NCI-H345 (cell line): ENCODE measurements at places on chromosomes 4 and X.

DNA sequence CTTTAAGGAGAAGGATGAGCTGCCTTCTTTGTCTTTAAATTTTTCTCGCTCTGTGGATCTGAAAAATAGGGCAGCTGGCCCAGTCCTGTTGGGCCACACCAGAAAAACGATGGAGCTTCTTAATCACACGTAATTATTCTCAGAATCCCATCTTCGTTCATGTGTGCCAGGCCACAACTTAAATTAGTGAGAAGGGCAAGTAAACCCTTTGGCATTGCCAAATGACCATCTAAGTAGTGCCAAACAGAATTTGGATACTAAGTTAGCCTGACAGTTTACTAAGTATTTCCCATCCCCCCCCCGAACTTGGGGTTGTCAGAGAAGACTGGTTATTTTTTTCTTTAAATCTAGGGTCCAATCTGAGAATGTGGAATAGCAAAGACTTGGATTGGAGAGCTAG lies 62.0 kb downstream of the CASP3 start:
- no peak for DNase-seq

DNA sequence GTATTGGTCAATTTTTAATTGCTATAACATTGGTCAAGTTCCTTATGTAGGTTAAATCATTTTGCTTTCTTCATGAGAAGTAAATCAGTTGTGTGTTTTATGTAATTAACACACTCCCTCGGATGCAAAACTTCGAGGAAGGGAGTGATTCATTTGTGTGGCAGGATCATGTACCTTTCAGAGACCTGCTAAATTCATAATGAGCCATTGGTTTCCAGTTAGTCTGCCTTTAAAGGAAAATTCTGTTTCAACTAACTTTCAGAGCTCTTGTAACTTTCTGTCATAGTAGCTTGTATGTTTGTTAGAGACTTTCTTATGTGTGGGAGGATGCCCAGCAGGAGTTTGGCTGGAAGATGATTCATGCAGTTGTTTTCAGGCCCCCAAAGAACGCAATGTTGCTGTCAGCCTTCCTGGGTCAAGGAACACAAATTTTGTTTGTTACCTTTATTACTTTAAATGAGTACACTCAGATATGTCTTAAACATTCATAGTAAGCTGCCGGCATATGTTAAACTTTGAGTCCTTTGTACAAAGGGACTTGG lies 72.1 kb downstream of the GPR101 start:
- no peak for DNase-seq

DNA sequence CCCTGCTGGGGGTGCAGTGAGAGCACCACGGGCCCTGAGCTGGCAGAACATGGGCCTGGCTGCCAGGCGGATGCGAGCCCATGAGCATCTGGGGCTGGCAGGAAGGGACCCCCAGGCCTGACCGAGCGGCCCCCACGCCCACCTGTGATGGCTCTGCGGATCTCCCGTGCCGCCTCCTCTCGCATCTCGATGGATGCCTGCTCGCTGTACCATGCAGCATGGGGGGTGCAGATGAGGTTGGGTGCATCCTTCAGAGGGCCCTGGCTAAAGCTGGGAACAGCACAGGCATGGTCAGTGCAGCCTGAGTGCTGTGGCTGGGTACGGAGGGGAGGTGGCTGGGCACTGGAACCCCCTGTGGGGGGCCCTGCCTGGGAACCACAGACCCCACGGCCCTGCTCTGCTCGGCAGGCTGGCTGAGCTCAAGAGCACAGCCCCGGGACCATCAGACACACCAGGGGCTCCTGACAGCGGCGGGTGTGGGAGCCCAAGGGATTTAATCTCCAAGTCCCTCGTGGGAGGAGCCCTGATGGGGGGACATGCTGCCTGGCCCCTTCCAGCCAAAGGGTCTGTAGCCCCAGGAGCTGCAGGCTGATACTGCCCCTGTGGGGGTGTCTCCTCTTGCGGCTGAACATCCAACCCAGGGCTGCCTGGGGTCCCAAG lies 35.5 kb downstream of the CTBP1 start:
- no peak for DNase-seq

- DNase-seq: no peak
Observed at GRCh38 chrX:51024106-51024696, 113.7 kb downstream of the BMP15 start.

DNA sequence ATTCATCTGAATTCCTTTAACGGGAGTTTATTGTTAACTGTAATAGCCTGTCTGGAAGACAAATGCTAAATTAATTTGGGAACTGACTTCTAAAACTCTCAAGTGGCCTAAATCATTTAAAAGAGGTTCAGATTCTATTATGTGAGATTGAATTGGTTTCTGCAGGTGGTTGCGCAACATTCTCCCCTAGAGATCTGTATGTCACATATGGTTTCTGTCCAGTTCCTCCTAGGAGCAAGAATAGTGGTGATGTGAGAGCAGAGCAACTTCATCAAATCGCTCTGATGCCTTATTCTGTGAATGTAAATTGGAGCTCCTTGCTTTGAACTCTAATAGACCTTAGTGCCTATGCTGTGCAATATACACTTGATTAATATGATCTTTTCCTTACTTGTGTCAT lies 144.6 kb upstream of the GPR101 start:
- DNase-seq: no peak

GRCh38 chr4:61243962-61244361 lies 43.8 kb downstream of the ADGRL3 start:
- DNase-seq: no peak

DNA sequence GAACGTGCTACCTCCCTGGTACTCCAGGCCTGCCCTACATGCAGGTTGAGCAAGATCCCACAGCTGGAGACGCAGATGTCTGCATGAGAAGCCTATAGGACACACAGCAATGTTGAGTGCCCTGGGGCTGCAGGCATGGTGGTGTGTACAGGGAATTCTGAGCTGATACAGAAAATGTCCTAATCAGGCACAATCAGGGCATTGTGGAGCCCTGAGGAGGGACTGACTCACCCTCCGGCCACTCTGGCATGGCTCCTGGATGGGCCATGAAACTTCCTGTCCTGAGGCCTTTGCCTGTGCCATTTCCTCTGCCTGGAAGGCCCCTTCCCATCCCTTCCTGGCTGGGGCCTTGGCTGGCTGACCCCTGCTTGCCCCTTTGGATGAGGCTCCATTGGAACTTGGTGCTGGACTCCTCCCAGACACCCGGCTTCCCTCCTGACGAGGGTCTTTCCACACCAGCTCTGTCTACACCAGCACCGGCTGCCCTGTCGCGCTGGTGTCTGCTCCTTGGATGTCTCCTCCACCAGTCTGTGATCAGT lies 16.7 kb upstream of the AFAP1 start:
- DNase-seq: no peak

DNA sequence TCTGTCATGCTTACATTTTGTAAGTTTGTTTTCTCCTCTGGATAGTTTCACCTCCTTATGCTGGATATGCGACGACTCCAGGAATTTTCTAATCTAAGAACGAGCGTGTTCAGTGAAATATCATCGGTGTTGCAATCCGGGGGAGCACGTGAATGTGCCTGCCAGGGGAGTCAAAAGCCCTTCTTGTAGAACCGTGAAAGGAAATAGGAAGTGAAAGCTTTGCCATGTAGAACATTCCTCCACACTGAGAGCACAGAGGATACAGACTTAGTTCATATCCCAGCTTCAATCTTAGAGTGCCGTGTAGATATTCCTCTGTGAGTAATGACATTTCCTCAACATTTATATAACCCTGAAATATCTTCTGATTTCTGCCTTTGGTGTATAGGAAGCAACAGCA lies 121.2 kb downstream of the VEGFC start:
- DNase-seq: no peak
